Gastrocnemius medialis (tissue), 4 donors: ENCODE measurements at places on chromosomes 2 and 18.

DNA sequence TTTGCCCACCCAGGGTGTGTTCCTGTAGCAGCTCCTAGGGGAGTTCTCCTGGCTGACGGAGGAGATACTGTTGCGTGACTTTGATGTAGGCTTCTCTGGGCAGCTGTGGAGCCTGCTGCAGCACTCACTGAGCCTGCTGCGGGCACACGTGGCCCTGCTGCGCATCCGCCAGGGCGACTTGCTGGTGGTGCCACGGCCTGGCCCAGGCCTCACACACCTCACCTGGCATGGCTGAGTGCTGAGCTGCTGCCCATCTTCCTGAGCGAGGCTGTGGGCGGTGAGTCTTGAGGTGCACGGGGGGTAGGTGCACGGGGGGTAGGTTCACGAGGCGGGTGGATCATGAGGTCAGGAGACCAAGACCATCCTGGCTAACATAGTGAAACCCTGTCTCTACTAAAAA lies 191.7 kb downstream of the ANKRD36C start:
- no peak for DNase-seq

- DNase-seq: no peak
These were observed 57.2 kb upstream of the RNU4ATAC start for GRCh38 chr2:121473512-121473911.

DNA sequence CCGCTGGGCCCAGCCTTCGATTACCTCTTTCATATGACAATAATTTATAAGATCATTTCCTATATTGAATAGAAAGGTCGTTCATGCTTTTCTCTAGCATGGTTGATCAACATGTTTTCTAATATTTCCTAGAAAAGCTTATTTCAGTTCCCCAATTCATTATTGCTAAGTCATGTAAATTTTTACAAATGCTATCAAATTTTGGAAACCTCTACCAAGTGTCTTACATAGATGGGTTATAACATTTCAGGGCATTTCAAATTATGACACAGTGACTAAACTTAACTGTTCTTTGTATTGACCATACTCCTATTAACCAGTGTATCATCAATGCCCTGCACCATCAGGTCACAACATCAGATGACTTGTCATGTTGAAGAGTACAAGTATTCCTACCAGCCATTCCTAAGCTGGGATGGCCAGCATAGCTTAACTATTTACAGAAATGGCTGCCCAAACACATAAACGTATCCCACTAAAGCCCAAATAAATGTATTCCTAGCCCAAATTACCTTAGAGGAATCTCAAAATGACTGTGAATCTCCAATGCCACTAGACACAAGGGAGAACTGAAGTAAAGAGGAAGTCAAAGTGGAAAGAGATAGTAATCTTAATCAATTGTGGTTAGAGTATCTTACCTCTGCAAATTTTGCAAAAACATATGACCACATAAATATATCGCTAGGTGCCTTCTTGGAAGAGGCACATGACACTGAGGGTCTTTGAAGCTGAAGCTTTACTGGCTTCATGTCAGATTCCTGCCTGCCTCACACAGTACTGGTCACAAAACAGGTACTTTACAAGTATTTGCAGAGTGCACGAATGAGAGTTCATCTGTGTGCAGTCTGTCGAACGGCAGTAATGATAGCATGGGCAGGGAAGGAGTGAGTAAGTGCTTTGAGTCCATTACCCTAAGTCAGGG lies 87.3 kb upstream of the TLK1 start:
- no peak for DNase-seq

GRCh38 chr18:48417985-48418384 lies 8.8 kb upstream of the ZBTB7C start:
- DNase-seq: no peak

- DNase-seq: no peak
These were observed 65.2 kb downstream of the CCDC195 start for GRCh38 chr2:224650815-224651439.

GRCh38 chr18:65523461-65523860 lies 227.4 kb upstream of the CDH7 start:
- DNase-seq: no peak

- no peak for DNase-seq
These were observed 107.8 kb downstream of the MGAT5 start for GRCh38 chr2:134361648-134362047.

GRCh38 chr18:58177896-58178470 lies 134.0 kb downstream of the NEDD4L start:
- DNase-seq: no peak

GRCh38 chr2:27721884-27722485 lies 49.5 kb upstream of the MRPL33 start:
- no peak for DNase-seq

GRCh38 chr2:106953236-106953635 lies 67.3 kb upstream of the ST6GAL2 start:
- DNase-seq: no peak

GRCh38 chr2:139963863-139964355 lies 1183.7 kb upstream of the NXPH2 start:
- DNase-seq: no peak

DNA sequence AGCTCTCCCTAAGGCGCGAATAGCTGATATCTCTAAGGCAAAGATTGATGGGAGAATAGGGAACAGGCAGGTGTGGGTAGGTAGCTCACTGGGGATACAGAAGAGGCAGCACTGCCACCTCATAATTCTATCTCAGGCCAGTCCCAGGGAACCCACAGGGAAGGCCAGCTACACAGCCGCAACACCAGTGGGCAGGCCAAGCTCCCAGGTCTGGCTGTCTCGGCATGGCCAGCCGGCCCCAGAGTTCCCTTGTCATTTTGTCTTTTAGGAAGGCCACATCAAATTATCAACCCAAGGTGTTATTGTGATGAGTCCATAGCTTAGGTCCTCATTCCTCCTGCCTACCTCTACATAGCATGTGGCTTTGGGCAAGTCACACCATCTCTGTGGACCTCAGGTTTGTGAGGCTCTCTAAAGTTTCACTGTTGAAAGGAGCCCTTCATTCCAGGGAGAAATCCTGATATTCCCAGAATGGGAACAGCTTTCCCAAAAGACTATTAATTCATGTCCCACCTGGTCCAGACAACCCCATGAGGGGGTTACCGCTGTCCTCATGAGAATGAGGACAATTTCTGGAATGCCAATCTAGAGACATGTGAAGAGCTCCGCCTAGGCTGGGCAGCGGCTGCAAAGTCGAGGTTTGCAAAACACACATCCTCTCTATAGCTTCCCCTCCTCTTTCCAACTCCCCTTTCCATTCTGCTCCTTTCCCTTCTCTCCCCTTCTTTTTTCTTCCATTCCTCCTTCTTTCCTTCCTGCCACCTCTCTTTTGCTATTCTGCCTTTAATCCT lies 287.1 kb upstream of the ID2 start:
- no peak for DNase-seq

DNA sequence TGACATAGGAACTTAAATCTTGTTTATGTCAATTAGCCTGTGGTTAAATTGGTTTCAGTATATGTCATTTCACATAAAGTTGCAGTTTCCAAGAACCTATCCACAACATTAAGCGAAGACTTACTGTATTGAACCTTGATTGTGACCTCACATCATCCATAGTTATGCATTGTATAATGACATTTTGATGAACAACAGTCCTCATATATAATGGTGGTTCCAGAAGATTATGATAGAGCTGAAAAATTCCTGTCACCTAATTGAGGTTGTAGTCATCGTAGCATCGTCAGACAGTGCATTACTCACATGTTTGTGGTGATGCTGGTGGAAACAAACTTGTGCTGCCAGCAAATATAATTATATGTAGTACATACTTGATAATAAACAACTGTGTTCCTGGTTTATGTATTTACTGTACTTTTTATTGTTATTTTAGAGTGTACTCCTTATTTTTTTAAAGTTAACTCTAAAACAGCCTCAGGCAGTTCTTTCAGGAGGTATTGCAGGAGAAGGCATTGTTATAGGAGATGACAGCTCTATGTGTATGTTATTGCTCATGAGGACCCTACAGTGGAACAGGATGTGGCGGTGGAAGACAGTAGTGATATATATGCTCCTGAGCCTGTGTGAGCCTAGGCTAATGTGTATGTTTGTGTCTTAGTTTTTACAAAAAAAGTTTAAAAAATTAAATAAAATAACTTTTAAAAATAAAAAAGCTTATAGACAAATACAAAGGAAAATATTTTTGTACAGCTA lies 56.6 kb downstream of the UBE2E3 start:
- DNase-seq: no peak

- no peak for DNase-seq
These were observed 97.0 kb upstream of the SMAD2 start for GRCh38 chr18:48027401-48027963.

DNA sequence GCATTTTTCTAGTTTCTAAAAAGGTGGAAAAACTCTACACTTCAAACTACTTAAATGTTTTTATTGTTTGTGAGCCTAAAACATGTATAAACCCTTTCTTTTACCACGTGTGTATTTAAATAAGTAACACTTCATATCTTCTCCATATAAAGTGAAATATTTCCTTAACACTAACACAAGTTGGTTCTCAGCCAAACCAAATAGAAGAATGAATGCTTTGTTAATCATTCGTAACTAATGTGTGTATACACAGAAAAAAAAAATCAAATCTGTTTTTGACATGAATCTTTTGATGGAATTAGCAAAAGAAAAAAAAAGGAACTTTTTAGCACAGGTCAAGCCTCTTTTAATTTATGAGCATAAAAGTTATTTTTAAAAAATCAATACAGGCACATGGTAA lies 89.3 kb downstream of the EHBP1 start:
- no peak for DNase-seq

- DNase-seq: no peak
These were observed 22.3 kb downstream of the ATP8B1 start for GRCh38 chr18:57780706-57781347.

GRCh38 chr2:137925599-137925998 lies 38.7 kb upstream of the HNMT start:
- DNase-seq: no peak

- no peak for DNase-seq
These were observed 46.9 kb downstream of the MAP4K3 start for GRCh38 chr2:39390216-39390615.

DNA sequence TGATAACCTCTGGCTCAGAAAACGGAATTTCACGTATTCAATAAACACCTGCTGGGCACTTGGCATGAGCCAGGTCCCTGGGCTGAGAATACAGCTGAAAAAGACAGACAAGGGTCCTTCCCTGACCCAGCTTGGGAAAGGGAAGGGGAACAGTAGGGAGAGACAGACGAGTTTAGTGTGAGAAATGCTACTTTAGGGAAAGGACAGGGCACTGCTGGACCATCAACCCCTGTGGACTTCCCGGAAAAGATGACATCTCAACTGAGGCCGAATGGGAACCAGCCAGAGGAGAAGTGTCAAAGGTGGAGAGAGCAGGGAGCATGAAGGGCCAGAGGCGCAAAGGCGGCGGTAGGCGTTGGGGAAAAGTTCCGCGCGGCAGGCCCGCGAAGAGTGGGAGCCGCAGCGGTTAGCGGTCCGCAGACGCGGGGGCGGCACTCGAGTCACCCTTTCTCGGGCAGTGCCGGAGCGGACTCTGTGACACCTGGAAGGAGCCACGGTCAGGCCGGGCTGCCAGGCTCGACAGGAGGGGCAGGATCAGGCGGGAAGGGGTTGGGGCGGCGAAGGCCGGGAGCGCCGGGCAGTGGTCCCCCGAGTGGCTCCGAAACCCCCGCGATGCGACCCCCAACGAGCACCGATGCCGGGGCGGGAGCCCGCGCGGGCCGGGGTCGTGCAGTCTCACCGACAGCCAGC lies 519 bp downstream of the TEX261 start:
- no peak for DNase-seq

DNA sequence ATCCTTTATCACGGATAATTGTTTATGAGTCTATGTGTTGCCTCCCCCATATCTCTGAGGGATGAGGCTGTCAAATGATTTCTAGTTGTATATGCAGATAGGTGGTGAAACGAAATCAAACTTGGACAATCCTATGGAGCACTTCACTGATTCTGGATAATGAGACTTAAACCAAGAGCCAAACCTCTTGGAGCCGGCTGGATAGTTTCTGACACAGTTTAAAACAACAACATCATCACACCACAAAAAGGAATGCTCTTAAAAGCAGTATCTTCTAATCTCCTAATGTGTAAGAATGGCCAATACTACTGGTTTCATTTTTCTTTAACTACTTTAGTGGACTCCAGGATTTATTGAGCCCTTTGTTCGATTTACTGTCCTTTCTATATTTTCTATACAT lies 36.5 kb downstream of the SPHKAP start:
- no peak for DNase-seq

DNA sequence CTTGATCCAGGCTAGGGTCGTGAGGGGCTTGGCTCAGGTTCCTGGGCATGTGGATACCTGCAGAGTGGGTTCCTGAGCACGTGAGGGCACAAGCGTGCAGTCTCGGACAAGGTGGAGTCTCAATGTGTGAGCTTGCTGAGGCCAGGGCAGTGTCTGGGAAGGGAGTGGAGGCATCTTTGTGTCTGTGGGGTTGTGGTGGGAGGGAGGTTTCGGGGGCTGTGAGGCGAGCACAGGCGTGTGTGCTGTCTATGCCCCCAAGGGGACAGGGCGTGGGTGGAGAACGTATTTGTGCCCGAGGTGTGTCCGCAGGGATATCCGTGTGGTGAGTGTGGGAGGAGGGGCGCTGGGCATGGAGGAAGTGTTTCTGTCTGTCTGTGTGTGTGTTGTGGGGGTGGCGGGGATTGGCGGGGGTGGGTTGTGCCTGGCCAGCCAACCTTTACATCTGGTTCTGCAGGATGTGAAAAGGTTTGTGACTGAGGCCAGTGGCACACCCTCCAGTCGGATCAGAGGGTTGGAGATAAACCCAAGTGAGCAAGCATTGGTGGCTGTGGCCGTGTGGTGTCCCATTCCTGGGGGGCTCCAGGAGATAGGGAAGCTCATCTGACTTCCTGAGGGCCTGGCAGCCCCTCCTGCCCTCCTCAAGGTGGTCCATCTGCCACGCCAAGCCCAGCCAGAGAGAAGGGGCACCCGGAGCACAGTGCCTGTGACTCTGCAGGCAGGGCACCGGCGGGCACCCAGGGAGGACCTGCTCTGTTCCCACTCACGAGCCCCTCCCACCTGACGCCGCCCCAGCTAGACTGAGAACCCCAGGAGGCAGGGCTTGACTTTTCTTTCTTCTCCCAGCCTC lies 57.1 kb downstream of the ZFP36L2 start:
- DNase-seq: no peak

- DNase-seq: no peak
These were observed 843.2 kb upstream of the ID2 start for GRCh38 chr2:7838669-7839068.

DNA sequence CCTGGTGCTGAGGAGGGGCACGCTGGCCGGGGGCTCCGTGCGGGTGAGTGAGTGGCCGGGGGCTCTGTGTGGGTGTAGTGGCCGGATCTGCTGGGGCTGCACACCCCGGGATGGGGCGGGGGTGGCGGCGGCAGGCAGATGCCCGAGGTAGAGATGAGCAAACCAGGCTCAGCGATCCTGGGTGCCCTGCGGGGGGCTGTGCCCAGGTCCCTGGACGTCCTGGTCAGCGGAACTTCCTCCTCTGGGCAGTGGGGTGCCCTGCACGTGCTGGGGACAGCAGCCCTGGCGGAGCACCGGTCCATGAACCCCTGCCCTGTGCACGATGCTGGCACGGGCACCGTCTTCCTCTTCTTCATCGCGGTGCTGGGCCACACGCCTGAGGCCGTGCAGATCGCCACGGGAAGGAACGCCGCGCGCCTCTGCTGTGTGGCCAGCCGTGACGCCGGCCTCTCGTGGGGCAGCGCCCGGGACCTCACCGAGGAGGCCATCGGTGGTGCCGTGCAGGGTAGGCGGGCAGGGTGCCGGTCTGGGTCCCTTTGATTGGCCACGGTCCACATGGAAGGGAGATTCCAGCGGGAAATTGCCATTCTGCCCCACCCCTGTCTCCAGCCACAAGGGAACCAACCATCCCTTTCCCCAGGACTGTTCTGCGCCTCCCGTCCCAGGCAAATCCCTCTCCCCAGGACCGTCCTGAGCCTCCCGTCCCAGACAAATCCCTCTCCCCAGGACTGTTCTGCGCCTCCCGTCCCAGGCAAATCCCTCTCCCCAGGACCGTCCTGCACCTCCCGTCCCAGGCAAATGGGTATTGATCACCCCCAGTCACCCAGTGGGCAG lies 5.9 kb downstream of the NEU4 start:
- no peak for DNase-seq
